ENCODE measurements at places on chromosomes 1 and 21.

- no peak for DNase-seq
Observed at GRCh38 chr1:212526111-212526491, 82.5 kb upstream of the ATF3 start.

DNA sequence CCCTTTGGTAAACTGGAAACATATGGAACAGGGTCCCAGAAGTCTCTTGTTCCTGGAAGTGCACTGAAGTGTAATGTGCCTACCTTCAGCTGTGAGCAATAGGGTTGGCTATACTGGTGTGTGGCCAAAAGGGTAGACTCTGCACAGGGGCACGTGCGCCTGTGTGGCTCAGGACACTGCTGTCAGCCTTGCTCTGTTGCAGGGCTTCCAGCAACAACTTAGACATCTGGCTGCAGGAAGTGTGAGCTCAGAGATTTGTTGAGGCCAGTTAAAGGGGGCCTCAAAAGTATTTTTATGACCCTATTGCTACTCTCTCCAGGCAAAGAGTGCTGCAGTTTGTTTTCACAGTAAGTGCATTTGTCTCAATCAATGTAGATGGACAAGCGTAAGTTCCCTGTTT is 7.5 kb downstream of the CTPS1 start:
- no peak for DNase-seq

- DNase-seq = no peak
Observed at GRCh38 chr1:99728494-99729235, 37.8 kb downstream of the FRRS1 start.

GRCh38 chr1:68049941-68050878 is at the start of gene DIRAS3:
TSS of gene DIRAS3 (minus strand) at chr1:68050627. CDS start at chr1:68047297, 3,330 bp downstream.
- no peak for DNase-seq

DNA sequence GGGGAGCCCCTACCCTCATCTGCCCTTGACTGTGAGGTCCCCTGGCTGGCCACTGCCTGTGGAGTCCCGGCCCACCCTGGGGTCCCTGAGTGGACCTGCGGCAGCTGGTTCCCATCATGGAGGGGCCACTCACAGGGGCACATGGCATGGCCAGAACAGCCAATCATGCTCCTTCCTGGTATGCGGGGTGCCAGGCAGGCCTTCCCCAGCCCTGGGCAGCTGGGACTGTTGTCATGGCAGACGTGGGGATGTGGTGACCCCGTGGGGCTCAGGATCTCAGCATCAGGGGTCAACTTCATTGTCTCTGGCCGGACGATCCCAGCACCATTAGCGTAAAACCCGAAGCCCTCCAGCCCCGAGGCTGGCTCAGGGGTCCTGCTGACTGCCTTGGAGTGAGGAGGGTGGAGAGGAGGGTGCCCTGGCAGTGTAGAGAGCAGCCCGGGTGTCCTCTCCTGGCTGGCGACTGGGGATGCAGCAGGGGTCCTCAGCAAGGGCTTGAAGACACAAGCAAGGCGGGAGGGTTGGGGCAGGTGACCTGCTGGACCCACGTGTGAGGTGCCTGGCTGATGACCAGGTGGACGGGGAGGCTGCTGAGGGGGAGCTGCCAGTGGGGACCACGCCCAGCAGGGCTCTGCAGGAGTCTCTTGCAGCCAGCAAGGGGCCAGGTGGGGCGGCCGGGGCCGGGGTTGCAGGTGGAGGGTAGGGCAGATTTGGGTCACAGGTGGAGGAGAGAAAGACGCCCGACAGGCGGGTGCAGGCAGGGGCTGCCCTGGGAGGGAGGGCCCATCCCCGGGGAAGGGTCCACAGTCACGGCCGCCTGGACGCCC is 45.1 kb downstream of the TRIM11 start:
- DNase-seq = no peak

- no peak for DNase-seq
Observed at GRCh38 chr21:45338311-45339017, 50.8 kb upstream of the POFUT2 start.

DNA sequence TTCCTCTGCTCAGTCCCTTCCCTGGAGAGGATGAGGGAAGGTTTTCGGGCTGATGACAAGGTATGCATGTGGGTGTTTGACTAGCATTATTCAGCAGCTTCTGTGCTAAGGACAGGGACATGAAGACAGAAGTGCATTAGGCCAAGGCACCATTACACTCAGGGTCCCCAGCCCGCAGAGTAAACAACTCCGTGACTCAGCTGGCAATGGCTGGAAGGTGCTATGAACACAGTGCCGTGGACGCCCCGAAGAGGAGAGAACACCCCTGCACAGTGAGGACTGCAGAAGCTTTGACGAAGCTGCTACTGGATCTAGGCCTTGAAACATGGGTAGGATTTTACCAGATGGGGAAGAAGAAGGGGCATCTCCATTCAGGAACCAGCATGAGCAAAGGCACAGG is 13.7 kb upstream of the EPS8L3 start:
- DNase-seq = no peak
